Renal cortical epithelial cell (primary cell): ENCODE measurements at places on chromosomes 2 and 18.

GRCh38 chr2:43333656-43334144 lies 107.3 kb upstream of the ZFP36L2 start:
- no peak for DNase-seq

DNA sequence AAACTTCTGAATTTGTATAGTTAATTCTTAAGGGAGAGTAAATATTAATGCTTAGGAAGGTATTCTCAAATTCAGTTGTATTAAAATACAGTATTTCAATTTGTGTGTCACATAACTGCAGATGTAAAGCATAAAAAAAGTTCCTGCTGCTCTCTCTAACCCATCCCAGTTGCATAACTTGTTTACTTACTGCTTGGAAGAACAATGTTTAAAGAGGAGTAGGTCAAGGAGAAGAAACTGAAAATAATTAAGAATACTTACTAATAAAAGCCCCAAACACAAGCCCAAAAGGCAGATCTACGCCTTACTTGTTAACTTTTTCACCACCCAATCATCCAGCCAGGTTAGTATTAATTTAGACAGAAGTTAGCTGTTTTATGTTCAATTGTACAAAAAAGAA lies 81.2 kb downstream of the ORC4 start:
- DNase-seq, result no peak

GRCh38 chr2:169520896-169521295 lies 11.4 kb downstream of the KLHL41 start:
- no peak for DNase-seq

- no peak for DNase-seq
Measured at GRCh38 chr2:111668274-111668616, 215.7 kb downstream of the ANAPC1 start.

DNA sequence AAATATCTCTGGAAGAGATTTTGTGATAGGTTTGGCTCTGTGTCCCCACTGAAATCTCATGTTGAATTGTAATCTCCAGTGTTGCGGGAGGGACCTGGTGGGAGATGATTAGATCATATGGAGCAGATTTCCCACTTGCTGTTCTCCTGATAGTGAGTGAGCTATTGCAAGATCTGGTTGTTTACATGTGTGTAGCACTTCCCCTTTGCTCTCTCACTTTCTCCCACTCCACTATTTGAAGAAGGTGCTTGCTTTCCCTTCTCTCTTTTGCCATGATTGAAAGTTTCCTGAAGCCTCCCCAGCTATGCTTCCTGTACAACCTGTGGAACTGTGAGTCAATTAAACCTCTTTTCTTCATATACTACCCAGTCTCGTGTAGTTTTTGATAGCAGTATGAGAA lies 97.0 kb upstream of the FN1 start:
- no peak for DNase-seq

DNA sequence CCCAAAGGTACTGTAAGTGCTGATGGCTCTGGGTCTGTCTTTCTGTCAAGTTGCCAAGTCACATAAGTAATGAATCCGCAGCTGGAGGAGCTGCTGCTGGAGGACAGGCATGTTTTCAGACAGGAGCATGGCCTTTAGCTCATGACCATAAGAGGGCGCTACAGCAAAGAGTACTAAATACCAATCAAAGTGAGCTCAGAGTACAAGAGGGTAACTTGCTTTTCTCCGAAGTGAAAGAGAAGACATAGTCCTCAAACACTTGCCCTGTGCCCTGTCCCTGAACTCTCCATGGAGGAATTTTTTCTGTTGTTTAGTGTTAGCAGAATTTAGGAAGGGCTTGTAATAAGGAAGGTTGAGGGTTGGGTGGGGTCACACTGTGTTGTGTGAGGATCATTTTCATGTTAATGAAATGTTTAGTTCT lies 58.0 kb upstream of the EML6 start:
- DNase-seq, result peak; percentile 63

GRCh38 chr2:64751286-64752260 lies 97.9 kb upstream of the SERTAD2 start:
- DNase-seq, result peak; percentile 69
